ENCODE measurements at places on chromosomes 2 and 18.
A peak's percentile ranks its signal among the peaks of the same experiment; 100 is the strongest.

- no peak for DNase-seq
Measured at GRCh38 chr2:231904161-231904611, 22.0 kb downstream of the NPPC start.

DNA sequence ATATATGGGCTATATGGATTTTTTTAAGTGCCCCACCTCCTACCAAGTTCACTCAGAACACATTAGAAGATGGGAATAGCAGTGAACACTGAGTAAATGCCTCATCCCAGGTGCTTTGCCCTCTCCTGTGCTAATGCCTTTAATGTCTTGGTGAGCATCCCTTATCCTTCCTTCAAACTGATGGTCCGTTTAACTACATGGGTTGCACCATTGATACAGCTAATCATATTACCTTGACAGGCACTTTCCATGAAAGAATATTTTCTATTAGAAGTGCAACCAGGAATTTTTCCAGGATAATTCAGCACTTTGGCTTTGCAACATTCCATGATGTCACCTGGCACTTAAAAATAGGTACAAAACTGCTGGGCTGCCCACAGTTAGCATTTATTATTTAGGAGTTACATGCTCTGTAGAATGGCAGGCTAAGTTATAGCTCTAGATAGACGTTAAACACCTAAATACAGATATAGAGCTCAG lies 74.0 kb downstream of the WDPCP start:
- no peak for DNase-seq

DNA sequence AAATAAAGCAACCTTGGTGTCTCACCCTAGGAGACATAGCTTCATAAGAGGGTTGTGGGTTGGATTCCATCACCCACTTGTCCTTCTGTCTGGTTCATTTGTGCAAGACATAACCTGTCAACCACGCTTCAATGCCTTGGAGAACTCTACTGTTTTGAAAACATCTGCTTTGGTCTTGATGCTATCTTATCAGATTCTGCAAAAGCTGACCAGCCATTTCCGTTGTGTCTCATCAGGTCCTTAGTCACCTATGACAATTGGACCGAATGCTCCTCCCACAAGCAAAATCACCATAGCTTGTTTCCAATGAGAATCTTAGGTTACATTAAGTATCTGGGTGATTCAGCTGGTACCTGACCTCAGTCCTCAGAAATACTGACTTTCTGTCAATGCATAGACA lies 35.4 kb downstream of the STAT4 start:
- DNase-seq = peak; percentile 41

- no peak for DNase-seq
Measured at GRCh38 chr18:58190842-58191530, 147.0 kb downstream of the NEDD4L start.

- no peak for DNase-seq
Measured at GRCh38 chr2:49982871-49983270, 828.6 kb upstream of the FSHR start.

GRCh38 chr2:149463328-149464002 lies 124.1 kb downstream of the MMADHC start:
- no peak for DNase-seq

DNA sequence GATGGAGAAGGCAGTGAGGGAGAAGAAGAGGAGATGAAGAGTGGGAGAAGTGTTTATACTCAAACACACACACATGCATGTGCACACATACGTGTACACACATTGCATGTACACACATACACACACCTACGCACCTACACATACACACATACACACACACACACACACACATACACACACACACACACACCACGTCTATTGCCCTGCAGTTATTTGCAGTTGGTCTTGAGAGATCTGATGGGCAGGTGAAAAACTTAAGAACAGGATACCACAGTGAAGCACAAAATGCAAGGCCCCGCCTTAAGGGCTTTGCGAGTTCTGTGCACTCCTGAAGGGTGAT lies 190.2 kb downstream of the MYCN start:
- no peak for DNase-seq

GRCh38 chr2:24125956-24126355 lies 2.7 kb downstream of the FAM228B start:
- no peak for DNase-seq
